NCI-H446 (cell line): ENCODE measurements at places on chromosomes 2 and 18.

- DNase-seq = no peak
Observed at GRCh38 chr2:26126074-26126473, 46.8 kb upstream of the GAREM2 start.

DNA sequence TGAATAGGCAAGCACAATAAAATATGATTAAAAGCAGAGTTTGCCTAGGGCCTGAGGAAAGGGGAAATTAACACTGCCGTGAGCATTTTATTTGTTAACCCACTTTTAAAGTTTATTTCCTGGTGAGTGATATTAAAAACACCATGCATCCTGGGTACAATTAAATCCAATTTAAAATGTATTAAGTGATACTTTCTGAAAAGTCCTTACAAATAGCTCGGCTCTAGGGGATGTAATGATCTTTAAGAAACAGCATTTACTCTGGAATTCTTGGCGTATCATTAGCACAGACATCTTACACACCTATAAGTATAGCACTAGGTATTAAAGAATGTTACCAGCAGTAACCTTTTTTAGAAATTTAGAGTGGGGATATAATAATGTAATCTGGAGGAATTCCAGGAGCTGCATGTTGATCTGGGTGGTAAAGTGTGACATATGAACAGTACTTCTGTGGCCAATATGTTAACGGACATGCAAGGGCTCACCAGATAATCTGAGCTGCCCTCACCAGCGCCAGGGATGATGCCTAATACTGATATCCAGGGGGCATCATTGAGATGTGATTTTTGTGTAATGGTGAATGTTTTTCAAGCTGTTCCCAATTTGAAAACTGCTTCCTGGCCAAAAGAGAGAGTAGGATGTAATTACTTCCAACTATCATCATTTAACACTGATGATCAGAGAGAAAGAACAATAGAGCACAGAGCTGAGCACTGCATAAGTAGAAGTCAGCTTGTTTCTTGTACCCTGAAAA, 235.9 kb downstream of the DSEL start:
- DNase-seq = no peak

DNA sequence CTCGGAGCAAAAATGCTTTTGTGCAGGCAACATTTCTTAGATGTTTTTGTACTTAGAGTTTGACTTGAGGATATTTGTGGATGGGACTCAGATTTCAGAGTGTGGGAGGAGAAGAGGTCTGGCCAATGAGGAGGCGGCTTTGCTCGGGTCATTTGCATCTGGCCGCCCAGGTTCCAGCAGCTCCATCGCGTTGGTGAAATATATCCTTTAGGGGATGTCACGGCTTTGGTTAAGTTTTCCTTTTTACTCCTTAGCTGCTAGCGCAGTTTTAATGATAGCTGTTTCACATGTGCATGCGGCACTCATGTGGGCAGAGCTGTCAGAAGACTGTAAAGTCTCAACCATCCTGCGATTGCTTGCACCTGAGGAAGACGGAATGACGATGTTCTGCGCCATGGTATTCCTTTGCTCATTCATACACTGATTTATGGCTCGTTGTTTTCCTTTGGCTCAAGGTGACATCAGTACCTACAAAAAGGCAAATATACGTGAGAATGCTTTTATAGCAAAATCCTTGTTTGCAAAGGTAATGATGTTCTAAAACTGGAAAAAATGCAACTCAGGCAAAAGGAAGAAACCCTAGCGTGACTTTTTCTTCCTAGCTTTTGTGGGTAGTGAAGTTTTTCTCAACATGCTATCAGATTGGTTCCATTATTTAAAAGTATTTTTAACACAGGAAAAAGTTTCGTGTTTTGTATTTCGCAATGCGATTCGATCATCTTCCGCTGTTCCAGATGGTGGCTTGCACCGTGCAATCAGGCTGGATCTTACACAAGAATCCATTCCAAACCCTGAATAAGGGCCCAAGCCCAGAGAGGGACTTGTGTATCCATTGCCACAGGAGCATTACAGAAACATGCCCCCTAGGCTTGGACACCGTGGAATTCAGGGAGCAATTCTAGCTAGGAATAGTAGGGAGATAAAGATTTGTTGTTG, 70.5 kb upstream of the ZNF516 start:
- no peak for DNase-seq

DNA sequence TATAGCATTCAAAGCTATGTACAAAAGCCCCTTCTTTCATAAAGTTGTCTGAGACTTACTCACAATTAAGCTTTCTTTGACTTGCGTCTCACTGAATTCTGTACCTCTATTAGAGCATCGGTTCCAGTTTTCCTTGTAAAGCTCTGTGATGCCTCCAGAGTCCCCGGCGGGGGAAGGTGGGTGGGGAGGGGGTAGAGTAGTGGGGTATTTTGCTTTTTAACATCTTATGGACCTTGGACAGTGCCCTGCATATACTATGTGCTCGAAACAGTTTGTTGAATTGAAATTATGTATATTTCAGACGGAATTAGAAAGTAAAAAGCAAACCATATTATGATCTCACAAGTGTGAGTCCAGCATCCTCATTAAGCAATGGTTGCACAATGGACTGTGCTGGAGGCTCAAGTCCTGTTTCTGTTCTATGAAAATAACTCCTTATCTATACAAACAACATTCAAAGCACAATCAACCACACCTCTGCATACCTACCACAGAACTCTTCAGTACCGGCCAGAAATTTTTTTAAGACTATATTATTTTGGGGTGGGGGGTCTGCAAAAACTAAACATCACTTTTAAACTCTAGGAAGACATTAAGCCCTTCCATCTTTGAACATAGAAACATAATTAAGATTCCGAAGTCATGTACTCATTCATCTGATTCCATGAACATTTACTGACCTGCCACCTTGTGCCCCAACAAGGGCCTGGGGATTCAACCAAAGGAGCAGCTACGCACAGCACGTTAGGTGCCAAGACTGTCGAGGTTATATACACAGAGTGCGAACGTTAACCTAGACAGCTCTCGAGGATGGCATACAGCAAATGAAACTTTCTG, 908 bp downstream of the STAT1 start:
- DNase-seq = no peak

DNA sequence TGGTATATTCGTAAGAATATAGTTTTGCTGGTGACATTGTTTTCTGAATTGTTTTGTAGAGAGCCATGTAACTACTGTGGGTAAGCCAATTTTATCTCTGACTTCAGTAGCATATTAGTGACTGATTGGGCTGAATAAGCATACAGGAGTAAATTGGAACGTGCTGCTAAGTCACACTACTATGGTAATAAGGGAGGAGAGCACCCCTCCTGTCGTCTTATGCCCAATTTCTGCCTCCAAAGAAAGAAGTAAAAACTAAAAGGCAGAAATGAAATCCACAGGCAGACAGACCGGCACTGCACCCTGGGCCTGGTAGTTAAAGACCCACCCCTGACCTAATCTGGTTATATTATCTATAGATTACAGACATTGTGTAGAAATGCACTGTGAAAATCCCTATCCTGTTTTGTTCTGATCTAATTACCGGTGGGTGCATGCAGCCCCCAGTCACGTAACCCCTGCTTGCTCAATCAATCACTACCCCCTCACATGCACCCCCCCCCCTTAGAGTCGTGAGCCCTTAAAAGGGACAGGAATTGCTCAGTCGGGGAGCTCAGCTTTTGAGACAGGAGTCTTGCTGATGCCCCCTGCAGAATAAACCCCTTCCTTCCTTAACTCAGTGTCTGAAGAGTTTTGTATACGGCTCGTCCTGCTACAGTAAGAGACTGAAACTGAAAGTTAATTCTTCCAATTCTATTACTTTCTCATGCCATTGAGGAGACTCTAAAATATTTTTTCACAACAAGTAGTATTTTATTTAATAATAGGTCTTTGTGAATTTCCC, 167.0 kb downstream of the ZNF804A start:
- DNase-seq = no peak

DNA sequence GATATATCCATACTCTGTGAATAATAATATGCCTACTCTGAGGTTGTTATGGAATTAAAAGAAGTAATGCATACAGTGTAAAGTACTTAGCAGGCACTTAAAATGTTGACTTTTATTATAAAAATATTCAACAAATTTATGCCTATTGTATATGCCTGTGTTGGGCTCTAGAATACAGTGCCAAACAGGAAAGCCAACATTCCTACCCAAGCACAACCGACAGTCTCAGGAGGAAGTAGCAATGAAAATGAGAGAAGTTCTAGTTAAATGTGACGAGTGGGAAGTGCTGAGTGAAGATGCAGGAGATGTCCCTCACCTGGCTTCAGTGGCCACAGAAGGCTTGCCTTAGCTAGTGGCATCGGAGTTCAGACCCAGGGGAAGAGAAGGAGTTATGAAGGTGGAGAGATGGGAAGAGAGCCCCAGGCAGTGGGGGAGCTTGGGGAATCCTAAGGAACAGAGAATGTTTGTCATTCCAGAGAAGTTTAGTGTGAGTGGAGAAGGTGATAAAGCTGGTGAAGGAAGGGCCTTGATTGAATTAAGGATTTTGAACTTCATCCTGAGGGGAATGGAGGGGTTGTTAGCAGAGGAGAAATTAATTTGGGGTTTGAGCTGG, 105.4 kb upstream of the CNGA3 start:
- no peak for DNase-seq

GRCh38 chr2:2527148-2527547, 196.1 kb upstream of the MYT1L start:
- DNase-seq = no peak

- no peak for DNase-seq
Observed at GRCh38 chr2:112754564-112754963, 9.8 kb downstream of the CKAP2L start.

DNA sequence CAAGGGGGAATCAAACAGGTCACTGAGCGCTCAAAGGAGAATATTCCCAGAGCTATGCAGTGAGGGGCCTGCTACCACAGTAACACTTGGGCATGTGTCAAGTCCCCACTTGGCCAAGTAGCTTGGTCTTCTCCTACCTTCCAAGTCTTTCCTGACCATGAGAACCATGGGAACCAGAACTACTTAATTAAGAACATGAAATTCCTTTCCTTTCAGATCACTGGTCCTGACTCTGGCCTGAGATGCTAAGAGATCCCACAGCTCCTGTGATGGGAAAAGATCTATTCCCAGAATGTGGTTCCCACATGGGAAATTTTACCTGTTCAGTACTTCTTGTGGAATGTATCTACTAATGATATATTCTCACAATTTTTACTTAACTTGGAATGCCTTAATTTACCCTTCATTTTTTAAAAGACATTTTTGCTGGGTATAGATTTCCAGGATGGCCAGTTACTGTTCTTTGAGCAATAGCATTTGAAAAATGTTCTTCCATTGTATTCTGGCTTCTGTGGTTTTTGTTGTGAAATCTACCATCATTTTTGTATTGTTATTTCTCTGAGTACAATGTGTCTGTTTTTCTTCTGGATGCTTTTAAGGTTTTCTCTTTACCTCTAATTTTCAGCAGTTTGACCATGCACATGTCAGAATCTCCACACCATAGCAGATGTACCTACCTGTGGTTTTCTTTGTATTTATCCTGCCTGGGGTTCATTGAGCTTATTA, 37.9 kb downstream of the KCNIP3 start:
- no peak for DNase-seq

DNA sequence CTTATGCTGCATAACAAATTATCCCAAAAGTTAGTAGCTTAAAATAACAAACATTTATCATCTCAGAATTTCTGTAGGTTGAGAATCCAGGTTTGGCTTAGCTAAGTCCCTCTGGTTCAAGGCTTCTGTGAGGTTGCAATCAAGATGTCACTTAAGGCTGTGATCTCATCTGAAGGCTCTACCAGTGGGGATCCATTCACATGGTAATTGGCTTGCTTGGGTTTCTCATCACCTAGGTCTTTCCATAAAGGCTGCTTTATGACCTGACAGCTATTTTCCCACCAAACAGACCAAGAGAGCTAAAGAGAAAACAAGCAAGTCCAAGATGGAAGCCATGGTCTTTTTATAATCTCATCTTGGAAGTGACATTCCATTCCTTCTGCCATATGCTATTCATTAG, 137.3 kb downstream of the DTNA start:
- no peak for DNase-seq

GRCh38 chr2:29966266-29966665, 44.9 kb upstream of the ALK start:
- DNase-seq = no peak

GRCh38 chr18:2304378-2305175, 266.7 kb downstream of the METTL4 start:
- no peak for DNase-seq

DNA sequence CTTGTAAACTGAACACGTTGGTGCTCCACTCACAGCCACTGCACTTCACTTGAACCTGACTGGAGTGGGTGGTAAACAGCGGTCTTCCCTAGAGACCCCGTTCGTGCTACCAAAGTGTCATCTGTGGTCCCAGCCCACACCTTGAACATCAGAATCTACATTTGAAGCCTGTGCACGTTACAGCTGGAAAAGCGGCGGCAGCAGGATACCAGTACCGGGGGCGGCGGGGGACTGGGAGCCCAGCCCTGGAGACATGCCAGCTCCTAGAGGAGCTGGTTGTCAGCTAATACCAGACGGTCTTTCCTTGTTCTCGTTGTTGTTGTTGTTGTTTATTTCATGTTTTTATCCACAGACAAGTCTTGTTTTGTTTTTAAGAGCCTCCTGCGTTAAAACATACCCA, 156.7 kb downstream of the WDSUB1 start:
- DNase-seq = peak; percentile 59

- no peak for DNase-seq
Observed at GRCh38 chr18:58226429-58226828, 182.4 kb downstream of the NEDD4L start.

DNA sequence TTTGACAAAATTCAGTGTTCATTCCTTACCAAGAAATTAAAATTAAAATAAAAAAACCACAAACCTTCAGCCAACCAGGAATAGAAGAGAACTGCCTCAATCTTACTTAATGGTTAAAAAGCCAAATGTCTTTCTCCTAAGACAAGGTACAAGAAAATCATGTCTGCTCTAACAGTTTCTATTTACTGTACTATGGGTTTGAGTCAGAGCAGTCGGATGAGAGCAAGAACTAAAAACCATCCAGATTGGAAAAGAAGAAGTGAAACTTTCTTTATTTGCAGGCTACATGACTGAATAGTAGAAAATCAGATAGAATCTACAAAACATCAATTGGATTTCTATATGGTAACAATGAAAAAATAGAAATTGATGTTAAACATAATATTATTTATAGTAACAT, 555.5 kb upstream of the TNP1 start:
- DNase-seq = no peak

- DNase-seq = no peak
Observed at GRCh38 chr18:76996429-76996828, 136.2 kb downstream of the MBP start.

- DNase-seq = no peak
Observed at GRCh38 chr2:47451790-47452189, 48.8 kb downstream of the MSH2 start.

DNA sequence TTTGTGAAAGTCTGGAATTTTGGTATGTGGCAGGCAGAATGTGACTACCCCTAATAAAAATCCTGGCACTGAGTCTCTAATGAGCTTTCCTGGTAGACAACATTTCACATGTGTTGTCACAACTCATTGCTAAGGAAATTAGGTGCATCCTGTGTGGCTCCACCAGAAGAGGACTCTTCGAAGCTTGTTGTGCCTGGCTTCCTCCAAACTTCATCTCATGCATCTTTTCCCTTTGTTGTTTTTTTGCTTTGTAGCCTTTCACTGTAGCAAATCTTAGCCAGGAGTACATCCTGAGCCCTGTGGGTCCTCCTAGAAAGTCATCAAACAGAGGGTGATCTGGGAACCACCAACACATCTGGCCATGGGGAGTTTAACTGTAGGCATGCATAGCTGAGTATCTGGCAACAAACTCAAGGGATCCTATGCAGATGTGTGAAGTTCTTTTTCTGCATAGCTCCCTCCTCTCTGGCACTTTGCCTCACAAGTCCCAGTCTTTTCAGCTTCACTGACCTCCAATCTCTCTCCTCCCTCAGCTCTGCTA, 42.1 kb upstream of the SERTAD2 start:
- DNase-seq = no peak
